ENCODE measurements at places on chromosomes 3 and 15.
A peak's percentile ranks its signal among the peaks of the same experiment; 100 is the strongest.

- DNase-seq, result peak; percentile 21
These were observed 140.2 kb upstream of the RBMS3 start for GRCh38 chr3:29140666-29141065.

DNA sequence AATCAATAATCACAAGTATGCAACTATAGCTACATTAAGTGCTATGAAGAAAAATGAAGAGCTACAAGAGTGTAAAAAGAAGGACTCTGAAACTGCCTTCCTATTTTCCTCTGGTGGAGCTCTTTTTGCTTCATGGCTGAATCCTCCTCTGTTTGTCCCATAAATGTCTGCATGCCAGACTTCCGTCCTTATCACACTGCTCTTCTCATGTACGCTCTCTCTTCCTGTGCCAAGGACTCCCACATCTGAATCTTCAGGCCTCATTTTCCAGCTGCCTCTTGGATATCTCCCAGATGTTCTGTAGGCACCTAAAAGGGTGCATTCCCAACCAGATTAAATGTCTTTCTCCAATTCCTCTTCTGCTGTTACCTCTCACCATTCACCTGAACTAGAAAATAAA lies 123.7 kb downstream of the MECOM start:
- DNase-seq, result no peak

DNA sequence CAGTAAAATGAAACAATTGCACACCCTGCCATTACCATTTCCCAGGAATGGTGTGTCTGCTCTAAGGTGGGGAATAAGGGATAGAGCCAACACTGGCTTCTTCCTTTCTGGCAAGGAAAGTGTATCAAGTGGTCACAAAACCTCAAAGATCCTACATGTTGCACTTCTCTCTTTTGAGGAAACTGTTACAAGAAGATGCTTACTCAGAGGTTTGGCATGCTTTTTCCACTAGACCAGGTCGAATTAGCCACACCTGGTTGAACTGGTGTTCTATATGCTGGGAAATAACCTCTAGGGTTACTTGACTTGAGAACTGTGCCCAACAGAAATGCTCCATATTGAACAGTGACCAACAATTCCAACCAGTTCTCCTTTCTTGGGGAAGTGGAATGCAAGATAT lies 102.9 kb downstream of the LRRN1 start:
- DNase-seq, result no peak

DNA sequence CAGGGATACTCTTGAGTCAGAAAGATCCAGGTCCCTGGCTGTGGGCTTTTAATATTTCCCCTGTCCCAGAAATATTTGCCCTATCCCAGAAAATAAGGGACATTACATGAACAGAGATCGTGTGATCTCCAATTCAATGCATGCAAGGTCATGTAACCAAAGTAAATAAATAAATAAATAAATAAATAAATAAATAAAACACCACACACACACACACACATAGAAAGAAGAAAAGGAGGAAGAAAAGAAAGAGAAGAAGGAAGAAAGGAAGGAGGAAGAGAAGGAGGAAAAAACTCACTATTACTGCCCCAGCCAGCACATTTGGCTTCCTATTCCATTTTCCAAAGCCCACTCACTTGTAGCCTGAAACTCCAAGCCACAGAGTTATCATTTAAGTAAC lies 117.9 kb upstream of the CFAP20DC start:
- no peak for DNase-seq

DNA sequence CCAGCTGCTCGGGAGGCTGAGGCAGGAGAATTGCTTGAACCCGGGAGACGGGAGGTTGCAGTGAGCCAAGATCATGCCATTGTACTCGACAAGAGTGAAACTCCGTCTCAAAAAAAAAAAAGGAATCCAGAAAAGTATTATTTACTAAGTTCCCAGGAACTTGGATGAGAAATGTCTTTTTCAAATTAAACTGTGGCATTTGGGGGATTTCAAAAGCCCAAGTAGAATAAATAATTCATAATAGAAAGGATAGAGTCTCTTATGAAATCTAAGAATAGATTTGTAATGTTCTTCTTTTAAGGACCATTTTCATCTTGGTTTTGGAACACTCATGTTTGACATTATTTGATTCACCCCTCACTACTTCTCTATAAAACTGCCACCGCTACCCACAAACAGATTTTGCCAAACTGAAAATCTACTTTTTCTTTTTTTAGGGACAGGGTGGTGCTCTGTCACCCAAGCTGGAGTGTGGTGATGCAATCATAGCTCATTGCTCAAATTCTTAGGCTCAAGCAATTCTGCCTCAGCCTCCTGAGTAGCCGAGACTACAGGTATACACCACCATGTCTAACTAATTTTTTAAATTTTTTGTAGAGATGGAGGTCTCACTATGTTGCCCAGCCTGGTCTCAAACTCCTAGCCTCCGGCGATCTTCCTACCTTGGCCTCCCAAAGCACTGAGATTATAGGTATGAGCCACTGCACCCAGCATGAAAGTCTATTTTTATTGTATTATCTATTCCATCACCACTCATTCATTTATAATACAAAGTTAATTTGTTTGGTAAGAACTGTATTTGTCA lies 99.3 kb downstream of the SENP2 start:
- DNase-seq, result no peak

GRCh38 chr15:99692825-99693224 lies 40.4 kb downstream of the LYSMD4 start:
- DNase-seq, result peak; percentile 45

GRCh38 chr15:92960996-92961681 lies 61.0 kb downstream of the CHD2 start:
- no peak for DNase-seq

DNA sequence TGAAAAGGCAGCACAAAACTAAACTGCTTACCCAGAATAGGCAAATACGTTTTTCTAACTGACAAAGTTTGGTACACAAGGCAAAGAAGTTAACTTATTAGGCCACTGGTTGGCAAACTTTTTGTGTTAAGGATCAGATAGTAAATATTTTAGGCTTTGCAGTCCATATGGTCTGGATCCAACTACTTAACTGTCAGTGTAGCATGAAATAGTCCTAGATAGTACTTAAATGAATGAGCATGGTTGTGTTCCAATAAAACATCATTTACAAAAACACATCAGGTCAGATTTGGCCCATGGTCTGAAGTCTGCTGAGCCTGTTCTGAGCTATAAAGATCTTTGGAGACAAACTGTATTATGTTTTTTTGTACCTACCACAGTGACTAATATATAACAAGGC lies 136.9 kb downstream of the PCCB start:
- DNase-seq, result no peak

DNA sequence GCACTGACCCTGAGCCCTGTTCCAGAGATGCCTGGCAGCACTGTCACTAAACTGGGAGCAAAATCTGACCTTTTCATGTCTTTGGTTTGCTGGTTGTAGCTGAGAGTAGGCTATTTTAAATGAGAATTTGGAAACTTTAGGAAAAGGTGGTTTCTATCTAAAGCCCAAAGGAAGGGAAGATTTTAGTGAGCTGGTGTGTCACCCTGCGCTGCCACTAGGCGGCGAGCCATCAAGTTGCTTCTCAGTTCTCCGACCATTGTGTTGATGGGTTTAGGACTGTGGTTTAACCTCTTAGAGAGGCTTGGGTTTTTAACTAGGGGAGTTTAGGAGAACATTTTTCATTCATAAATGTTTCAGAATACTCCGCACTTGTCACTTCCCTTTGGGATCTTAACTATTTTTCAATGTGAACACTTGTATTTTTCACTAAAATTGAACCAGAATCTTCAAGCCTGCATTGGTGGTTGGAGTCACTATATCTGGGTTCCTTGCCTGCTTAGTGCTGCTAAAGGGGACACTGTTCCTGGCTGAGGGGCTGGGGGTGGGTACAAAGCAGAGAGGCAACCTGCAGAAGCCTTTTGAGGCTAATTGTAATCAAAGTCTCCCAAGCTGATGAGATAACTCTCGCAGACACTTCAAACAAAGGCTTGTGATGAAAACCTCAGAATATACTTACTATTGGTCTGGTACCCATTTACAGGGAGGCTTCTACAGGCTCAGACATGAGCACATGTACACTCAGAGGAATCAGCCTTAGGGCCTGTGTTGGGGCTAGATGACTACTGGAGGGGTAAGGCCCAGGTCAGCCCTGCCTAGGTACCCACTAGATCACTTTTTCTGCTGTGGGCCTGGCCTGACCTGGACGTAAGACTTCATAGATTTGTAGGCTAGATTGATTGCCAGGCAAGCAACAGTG lies 16.8 kb downstream of the EXOSC7 start:
- peak; percentile 17 for DNase-seq

DNA sequence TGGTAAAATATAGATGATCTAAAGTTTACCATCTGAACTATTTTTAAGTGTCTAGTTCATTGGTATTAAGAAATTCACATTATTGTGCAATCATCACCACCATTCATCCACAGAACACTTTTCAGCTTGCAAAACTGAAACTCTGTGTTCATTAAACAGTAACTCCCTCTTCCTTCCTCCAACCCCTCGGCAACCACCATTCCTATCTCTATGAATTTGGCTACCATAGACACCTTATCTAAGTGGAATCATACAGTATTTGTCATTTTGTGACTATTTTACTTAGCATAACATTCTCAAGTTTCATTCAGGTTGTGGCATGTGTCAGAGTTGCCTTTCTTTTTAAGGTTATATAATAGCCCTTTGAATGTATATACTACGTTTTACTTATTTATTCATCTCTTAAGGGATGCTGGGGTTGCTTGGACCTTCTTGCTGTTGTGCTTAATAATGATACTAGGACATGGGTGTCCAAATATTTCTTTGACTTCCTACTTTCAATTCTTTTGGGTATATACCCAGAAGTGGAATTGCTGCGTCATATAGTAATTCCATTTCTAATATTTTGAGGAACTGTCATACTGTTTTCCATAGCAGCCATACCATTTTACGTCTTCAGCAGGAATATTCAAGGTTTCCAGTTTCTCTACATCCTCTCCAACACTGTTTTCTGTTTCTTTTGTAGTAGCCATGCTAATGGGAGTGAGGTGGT lies 20.9 kb downstream of the KAT2B start:
- DNase-seq, result no peak

DNA sequence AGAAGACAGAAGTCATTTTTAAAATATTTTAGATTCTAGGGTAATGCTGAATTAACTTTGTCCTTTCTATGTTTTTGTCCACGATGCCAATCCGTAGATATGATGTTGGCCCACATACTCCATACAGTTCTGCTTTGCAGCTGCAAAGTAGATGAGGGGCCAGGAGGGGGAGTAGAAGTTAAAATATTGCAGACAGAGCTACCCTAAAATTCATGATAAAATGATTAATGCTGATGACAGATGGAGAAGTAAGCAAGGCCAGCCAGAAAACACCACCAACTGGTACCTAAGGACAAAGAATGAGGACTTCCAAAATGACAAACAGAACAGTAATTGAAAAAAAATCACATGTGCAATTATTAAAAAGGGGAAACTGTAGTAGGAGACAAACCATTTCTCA lies 756.6 kb upstream of the ARPP21 start:
- peak; percentile 4 for DNase-seq

GRCh38 chr3:87004883-87005282 lies 13.9 kb upstream of the VGLL3 start:
- no peak for DNase-seq

- DNase-seq, result no peak
These were observed 1.1 kb downstream of the MYH15 start for GRCh38 chr3:108509263-108509662.

- DNase-seq, result no peak
These were observed 138.5 kb downstream of the GABRB3 start for GRCh38 chr15:26634319-26634718.

DNA sequence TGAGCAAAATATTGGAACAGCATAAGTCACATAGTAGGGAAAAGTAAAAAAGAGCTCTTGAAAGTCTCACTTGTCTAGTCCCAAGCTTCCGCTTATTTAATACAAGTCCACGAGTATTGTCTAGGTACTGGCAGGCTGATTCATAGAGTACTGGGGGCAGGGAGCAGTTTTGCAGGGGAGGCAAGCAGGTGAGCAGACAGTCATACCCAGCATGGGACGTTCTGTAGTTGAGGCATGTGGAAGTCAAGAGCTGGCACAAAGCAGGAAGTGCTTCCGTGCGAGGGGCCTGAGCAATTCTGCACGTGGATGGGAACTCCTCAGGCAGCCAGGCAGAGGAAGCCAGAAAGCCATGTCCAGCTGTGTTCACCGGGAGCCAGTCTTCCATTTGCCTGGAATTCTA lies 287.6 kb downstream of the EPHB1 start:
- no peak for DNase-seq

- no peak for DNase-seq
These were observed 127.2 kb downstream of the SLCO3A1 start for GRCh38 chr15:91980502-91981267.

DNA sequence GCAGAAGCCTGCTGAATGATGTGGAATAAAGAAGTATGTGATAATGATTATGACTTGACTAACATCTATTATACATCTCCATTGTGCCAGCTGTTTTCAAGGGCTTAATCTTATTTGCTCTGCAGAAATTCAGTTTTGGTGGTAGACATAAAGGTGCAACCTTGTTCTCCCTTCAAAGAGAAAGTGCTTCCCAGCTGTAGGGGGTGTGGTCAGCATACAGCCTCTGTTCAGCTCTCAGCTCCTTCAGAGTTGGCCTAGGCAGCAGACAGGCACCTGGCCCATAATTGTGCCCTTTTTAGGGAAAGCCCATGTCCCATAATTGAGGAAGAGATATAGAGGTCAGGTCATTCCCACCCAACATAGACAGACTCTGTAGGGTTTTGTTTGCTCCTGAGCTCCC lies 104.3 kb upstream of the EOMES start:
- no peak for DNase-seq

GRCh38 chr15:37981775-37982174 lies 47.3 kb downstream of the TMCO5A start:
- DNase-seq, result peak; percentile 54

GRCh38 chr3:69122403-69122802 lies at the start of gene LMOD3:
Gene LMOD3, minus strand, starts transcription at chr3:69122595. Its CDS starts 209 bp downstream, at chr3:69122386.
- no peak for DNase-seq

GRCh38 chr15:85543741-85544155 lies 163.3 kb downstream of the AKAP13 start:
- DNase-seq, result no peak

GRCh38 chr3:156176048-156176447 lies 55.7 kb downstream of the KCNAB1 start:
- DNase-seq, result no peak

- peak; percentile 5 for DNase-seq
These were observed 37.5 kb downstream of the CD86 start for GRCh38 chr3:122092460-122093165.

All from fibroblast of skin of back (primary cell).